NCI-H526 (cell line): ENCODE measurements at places on chromosomes 3 and 15.
A peak's percentile ranks its signal among the peaks of the same experiment; 100 is the strongest.

- DNase-seq: no peak
Observed at GRCh38 chr15:63319065-63319464, 41.7 kb downstream of the APH1B start.

- DNase-seq: no peak
Observed at GRCh38 chr15:76178296-76179000, 118.7 kb downstream of the TMEM266 start.

- peak; percentile 94 for DNase-seq
Observed at GRCh38 chr3:53846134-53846850, at the start of the genes CHDH and IL17RB. Gene CHDH, minus strand, starts transcription at chr3:53846419. Its CDS starts 22,411 bp downstream, at chr3:53824008. Gene IL17RB, plus strand, starts transcription at chr3:53846568. Its CDS starts 21 bp downstream, at chr3:53846589.

- DNase-seq: no peak
Observed at GRCh38 chr3:167876620-167877281, 141.2 kb downstream of the SERPINI1 start.

- no peak for DNase-seq
Observed at GRCh38 chr3:183527428-183528379, 27.8 kb downstream of the KLHL6 start.

DNA sequence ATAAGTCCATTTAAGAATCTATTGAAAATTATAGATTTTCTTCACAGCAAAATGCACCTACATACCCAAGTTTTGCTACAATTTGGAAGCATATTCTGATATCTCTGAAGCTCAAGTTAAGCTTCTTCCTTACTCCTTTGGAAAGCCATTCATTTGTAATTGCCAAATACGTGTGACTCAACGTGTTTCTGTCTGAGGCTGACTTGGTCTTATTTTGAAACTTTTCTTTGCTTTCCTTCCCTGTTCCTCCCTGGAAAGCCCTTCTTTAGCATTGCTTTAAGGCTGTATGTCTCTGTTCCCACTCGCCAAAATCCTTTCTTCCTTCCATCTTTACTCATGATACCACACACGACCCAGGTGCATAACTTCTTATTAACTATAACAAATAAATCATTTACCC lies 232.0 kb downstream of the ZBBX start:
- DNase-seq: no peak

- DNase-seq: no peak
Observed at GRCh38 chr15:57503911-57504598, 87.6 kb upstream of the MYZAP start.

DNA sequence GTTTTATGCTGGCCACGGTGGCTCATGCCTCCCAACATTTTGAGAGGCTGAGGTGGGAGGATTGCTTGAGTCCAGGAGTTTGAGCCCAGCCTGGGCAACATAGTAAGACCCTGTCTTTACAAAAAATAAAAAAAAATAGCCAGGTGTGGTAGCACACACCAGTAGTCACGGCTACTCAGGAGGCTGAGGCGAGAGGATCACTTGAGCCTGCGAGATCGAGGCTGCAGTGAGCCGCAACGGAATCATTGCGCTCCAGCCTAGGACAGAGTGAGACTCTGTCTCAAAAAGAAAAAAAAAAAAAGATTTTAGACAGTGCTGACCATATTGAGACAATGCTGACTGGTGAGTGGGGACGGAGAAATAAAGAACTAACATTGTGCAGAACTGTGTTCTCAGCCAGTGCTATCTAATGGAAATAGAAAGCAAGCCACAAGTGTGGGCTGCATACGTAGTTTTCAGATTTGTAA lies 67.2 kb downstream of the ST6GAL1 start:
- DNase-seq: no peak

- DNase-seq: no peak
Observed at GRCh38 chr15:73270366-73271097, 98.2 kb downstream of the HCN4 start.

DNA sequence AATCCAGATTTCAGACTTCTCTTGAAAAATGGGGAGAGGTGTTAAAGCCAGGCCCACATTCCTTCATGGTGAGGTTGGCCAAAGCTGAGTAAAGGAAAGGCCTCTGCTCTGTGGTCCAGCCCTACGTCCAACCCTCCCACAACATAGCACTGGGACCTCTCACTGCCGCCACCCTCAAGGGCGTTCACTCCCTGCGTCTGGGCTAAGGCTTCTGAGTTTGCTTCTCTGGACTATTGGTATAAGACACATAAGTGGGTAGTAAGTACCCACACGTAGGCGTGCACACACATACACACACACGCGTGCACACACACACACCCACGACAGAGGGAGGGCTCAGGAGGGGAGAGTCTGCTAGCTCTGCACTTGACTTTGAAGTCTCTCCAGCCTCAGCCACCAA lies 80.2 kb upstream of the PXYLP1 start:
- DNase-seq: no peak

GRCh38 chr3:159837725-159838124 lies 150.9 kb upstream of the IL12A start:
- no peak for DNase-seq

- DNase-seq: no peak
Observed at GRCh38 chr15:56252386-56252785, 8.7 kb upstream of the RFX7 start.

DNA sequence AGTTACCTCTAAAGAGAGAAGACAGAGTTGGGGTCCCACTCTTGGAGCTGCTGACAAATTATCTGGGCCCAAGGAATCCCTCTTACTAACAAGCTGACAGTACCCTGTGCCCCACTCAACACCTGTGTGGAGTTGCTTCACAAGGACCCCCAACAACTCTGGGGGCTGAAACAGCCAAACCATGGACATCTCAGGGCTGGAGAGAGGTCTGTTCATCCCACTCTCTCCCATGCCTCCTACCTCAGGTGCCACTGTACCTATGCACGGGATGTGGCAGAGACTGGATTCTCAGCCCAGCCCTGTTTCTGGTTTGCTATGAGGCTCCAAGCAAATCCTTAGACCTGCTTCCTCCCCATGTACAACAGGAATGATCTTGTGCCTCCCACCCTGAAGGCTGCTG lies 101.7 kb downstream of the ETFA start:
- DNase-seq: no peak

DNA sequence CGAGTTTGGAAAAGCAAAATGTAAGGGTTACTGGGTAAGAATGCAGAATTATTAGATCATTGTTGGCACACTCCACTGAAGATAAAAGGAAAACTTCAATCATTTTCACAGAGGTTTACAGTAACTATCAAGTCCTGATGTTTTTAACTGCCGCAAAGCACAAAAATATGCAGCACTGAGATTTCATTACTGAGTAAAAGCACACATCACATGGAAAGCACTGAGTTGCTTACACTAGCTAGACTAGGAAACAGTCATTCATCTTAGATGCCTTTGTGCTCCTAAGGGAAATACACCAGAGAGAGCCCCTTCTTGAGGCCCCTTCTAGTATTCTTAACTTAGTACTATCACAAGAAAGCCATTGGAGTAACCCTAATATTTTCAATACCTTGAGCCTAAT lies 11.8 kb upstream of the P2RY1 start:
- no peak for DNase-seq

DNA sequence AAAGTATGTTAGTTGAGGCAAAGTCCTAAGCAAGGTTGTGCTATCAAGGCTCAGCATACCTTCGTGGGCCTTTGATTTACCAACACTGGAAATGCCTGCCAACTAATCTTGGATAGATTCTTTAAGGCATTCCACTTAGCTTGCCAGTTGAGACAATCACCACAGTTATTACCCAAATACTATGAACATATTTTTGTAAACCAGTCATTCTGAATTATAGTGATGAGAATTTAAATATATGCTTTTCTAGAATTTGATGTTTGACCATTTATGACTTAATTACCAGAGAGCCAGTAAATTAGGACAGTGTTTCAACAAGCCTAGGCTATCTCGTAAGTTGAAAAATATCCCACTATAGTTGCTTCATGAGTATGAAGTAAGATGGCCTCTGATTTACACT lies 15.5 kb downstream of the TRIM59 start:
- DNase-seq: no peak

DNA sequence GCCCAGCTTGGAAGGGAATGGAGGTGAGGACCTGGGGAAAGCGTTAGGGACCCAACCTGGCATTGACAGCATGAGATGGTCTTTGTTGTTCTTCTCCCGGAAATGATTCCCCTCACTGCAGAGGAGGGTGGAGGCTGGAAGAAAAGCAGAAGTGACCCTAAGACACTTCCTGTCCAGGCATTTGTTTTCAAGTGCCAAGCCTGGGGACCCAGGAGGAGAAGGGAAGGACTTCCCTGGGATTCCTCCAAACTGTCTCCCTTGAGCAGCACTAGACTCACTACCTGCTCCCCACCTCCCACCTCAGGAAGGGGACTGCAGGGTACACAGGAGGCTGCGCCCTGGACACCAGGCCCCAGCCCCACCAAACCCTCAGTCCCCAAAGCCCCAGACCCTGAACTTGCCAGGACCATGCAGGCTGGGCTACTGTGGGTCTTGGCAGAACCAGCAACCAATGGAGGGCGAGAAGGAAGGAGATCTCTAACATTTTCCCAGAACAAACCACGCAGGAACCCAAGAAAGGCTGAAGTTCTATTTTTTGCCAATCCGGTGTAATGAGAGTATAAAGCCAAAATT lies 9.8 kb upstream of the VIPR1 start:
- DNase-seq: no peak

DNA sequence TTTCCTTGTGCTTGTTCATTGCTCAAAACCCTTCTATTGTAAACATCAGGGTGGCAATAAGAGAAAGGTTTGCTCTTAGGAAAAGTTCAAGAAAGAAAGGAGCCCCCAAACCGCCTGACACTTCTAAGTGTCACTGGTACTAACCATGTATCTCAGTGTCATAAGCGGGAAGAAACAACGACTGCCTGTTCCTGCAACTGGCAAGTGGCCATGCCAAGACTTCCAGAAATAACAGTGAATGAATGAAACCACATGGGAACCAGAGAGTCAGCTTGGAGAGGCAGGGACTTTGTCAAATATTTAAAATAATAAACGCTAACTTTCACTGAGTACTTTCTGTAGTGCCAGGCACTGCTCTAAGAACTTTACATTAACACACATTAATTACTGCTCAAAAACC lies 1.1 kb downstream of the PLSCR2 start:
- DNase-seq: no peak

- no peak for DNase-seq
Observed at GRCh38 chr3:160685144-160685766, 8.3 kb downstream of the ARL14 start.

GRCh38 chr3:78459796-78460195 lies 1308.0 kb downstream of the ROBO1 start:
- DNase-seq: no peak

DNA sequence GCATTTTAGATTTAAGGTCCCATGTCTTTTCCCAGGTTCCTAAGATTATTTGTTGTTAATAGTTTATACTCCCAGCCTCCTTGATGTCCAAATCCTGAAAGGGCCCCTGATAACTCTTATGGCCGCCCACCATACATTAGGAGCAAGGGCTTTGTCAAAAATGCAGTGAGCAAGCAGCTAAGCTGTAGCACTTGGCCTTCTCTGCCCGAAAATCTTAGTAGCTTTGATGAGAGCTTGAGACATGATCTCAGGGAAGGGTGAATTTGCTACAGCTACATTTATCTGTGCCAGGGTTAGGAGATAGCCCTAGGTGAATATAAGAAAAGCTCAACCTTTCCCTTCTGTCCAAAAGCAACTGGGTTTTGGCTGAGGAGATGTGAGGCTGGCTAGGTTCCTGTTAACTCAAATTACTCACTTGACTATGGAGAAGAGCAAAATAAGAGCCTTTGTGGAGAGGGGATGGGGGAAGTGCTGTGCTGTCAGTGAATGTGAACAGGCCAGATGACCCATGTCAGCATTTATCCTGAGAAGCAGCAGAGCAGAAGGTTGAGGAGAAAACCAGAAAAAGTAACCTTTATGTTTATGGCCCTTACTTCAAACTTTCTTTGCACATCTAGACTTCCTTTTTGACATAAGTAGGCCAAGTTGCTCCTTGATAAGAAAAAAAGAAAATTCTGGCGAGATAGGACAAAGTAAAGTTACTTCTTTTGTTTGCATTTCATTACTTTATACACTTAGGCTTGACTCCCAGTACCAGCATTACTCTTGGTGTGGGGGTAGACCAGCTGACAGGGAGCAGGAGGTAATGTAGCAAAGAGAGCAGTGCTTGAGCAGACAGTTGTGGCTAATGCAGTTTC lies 21.1 kb downstream of the MAPK6 start:
- DNase-seq: no peak

GRCh38 chr3:56839784-56840715 lies 38.3 kb upstream of the ARHGEF3 start:
- no peak for DNase-seq

DNA sequence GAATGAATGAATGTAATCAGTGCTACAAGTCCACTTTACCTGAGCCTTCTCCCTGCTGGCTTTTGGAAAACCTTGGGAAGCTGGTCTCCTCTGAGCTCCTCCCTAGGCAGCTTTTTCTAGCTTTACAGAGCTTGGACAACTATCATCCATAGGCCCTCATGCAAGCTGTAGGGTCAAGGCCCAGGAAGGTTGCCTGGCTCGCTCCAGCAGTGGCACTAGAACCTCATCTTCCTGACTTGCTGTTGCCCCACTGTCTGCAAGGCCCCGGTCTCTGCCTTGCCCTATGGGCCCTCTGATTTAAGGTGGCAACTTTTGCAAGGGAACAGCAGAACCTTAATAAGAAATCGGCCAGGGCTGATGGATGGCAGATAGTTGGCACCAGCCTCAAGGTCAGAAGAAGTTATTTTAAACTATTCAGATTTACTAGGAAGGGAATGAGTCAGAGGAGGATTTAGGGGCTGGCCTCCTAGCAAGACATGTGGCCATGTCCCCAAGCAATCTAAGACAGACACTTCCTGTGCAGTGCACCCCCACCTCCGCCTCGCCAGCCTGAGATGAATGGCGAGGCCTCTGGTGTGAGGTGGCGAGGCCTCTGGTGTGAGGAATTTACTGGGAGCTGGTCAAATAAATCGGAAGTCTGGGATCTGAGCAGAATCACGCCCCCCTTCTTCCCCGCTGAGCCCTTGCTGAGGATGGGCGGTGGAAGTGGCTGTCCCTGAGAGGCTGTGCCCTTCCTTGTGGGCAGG lies 180.8 kb downstream of the MEGF11 start:
- no peak for DNase-seq

- no peak for DNase-seq
Observed at GRCh38 chr3:182617500-182617899, 175.8 kb upstream of the ATP11B start.

DNA sequence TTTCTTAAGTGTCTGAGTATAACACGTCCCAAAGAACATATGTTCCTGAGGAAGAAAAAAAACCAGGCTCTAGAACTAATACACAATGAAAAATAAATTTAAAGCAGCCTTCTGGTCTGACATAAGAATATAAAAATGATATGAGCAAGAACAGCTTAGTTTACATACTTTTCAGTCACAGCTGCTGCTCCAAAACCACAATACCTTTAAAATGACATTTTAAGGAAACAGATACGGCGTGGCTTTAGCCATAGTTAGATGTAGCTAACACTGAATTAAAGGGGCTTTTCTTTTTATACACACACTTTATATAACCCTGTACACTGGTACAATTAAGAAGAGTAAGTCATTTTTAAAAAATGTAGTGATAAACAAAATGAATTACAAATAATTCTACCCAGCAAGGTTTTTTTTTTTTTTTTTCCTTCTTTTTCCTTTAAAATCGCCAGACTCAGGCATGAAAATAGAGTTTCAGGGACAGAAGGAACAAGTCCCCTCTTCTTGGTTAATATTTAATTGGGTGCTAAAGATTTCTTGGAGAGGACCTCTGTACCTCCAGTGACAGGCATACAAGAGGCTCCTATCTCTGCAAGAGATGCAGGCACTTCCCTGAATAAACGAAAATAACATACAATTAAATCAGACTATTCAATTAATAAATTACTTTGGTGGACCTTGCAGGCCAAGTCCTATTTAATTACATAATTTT lies 265.6 kb downstream of the FOXP1 start:
- no peak for DNase-seq

GRCh38 chr15:89429023-89429422 lies 67.4 kb downstream of the RHCG start:
- no peak for DNase-seq

- no peak for DNase-seq
Observed at GRCh38 chr3:36876181-36876936, 68.5 kb downstream of the TRANK1 start.
